ENCODE measurements at places on chromosomes 5 and 9.

- DNase-seq: no peak
Observed at GRCh38 chr5:10559871-10560270, 4.0 kb upstream of the ANKRD33B start.

DNA sequence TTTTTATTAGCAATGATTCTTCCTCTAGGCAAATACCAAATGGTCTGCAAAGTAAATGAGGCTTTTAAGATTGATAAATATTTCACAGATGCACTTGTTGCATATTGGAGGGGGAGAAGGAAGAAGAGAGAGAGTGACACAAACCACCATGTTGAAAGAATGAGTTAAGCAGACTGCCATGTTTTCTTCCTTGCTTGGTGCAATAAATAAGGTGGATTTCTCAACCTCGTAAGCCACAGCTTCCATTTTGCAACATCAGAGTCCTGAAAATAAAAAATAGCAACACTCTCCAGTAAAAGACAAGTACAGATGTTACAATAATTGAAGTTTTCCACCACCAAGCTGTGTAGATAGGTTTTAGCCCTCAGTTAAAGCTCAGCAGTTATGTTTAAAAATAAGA lies 202.9 kb downstream of the SGCD start:
- no peak for DNase-seq

- no peak for DNase-seq
Observed at GRCh38 chr5:180670586-180671359, 21.4 kb upstream of the FLT4 start.

DNA sequence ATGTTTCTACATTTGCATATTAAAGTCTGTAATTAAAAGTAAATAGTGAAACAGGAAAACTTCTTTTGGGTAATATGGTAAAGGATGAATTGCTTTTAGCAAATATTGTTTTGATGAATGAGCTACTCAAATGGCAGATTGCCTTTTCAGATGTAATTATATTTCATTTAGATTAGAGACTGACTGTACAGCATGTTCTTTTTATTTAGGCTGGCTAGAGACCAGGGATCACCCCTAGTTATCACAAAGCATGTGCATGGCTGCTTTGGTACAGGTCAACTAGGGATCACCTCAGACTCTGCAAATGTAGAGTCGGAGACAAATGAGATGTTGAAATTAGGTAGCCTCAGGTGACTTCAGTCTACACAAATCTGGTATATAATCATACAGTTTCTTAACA lies 214.9 kb upstream of the SEMA6A start:
- no peak for DNase-seq

GRCh38 chr5:88872971-88873370 lies 10.0 kb downstream of the MEF2C start:
- no peak for DNase-seq

DNA sequence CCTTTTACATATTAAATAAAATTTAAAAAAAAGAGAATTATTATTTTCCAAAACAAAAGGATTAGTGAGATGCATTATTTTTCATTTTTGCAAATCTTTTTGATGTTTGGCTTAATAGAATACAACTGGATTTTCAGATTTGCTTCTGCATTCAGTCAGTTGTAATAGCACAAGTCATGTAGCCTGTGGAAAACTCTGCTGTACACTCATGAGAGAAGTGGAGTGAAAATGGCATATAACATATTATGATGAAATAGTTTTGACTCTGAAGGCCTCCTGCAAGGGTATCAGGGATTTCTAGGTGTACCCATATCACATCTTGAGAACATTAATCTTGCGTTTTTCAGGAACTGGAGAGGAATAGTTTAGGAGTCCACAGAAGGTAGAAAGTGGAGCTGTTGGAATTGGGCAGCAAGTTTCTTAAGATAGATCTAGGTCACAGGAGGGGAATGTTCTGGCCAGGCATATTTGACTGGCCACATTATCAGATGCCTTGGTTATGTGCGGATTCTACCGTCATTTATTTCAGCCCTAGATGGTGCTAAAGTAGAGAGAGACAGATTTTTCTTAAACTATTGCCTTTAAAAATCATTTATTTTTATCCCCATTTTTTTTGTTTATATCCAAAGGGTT lies 16.4 kb downstream of the LNPEP start:
- no peak for DNase-seq
